A549 treated with CpdA at 1 μM for 4 hours (cell line): ENCODE measurements at places on chromosomes 16 and 17. TPM values are rescaled to one million over a fixed set of nuclear protein-coding genes. Genes with fewer than 3 reads are reported as not detected.

TUBB3 gene
- 177 to 263 TPM (median 233 TPM) in 5 replicates for total RNA-seq

SSTR5 gene
- 0.26 to 0.36 TPM (median 0.26 TPM) in 3 of 5 replicates, not detected in the others for total RNA-seq

NPIPA5 gene
- total RNA-seq = 0.06 to 5.5 TPM (median 0.82 TPM) in 5 replicates

CCL8 gene
- total RNA-seq = not detected in 5 replicates

CBFA2T3 gene
- total RNA-seq = 0.29 to 0.47 TPM (median 0.41 TPM) in 5 replicates

GABARAPL2 gene
- total RNA-seq = 87.4 to 98.5 TPM (median 92.0 TPM) in 5 replicates

CACNG1 gene
- total RNA-seq = 0.13 to 0.20 TPM (median 0.14 TPM) in 3 of 5 replicates, not detected in the others

EVPL gene
- 11.9 to 17.5 TPM (median 15.2 TPM) in 5 replicates for total RNA-seq

ZFHX3 gene
- total RNA-seq = 5.7 to 7.8 TPM (median 6.7 TPM) in 5 replicates

SECTM1 gene
- total RNA-seq = 0.99 to 1.9 TPM (median 1.3 TPM) in 5 replicates

PRSS8 gene
- total RNA-seq = 0.21 to 0.33 TPM (median 0.24 TPM) in 5 replicates

TMEM95 gene
- total RNA-seq = not detected in 5 replicates

CLEC10A gene
- not detected in 5 replicates for total RNA-seq

HBA1 gene
- total RNA-seq = 0.91 to 1.6 TPM (median 1.3 TPM) in 5 replicates

TNS4 gene
- 67.2 to 109 TPM (median 86.7 TPM) in 5 replicates for total RNA-seq

TBCD gene
- 59.5 to 82.0 TPM (median 75.3 TPM) in 5 replicates for total RNA-seq

ZFP3 gene
- 0.68 to 1.2 TPM (median 0.89 TPM) in 5 replicates for total RNA-seq

KRTAP4-9 gene
- not detected in 5 replicates for total RNA-seq

NPIPA3 gene
- total RNA-seq = 0.73 to 1.9 TPM (median 1.7 TPM) in 5 replicates

TBC1D28 gene
- total RNA-seq = not detected in 5 replicates
